Activated CD4-positive, alpha-beta memory T cell treated with anti-CD3 and anti-CD28 coated beads for 36 hours (primary cell): ENCODE measurements at places on chromosomes 1 and 21. TPM values are rescaled to one million over a fixed set of nuclear protein-coding genes. Genes with fewer than 3 reads are reported as not detected.

GRCh38 chr1:88979054-88979748 lies 13.2 kb downstream of the KYAT3 start:
- no peak for DNase-seq

DNA sequence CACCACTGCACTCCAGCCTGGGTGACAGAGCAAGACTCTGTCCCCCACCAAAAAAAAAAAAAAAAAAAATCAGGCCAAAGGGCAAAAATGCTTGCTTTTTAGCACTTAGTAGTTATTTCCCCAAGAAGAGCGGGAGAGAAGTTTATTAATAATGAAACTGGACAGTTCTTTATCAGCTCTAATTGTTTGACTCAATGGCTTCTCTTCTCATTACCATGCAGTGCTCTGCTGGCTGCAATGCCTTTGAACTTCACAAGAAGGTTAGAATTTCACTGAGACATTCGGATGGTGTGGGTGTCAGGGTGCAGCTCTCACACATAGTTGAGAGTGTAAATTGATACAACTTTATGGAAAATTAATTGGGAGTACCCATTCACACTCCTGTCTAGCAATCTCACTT lies 63.7 kb downstream of the EDARADD start:
- DNase-seq: peak; percentile 18

DNA sequence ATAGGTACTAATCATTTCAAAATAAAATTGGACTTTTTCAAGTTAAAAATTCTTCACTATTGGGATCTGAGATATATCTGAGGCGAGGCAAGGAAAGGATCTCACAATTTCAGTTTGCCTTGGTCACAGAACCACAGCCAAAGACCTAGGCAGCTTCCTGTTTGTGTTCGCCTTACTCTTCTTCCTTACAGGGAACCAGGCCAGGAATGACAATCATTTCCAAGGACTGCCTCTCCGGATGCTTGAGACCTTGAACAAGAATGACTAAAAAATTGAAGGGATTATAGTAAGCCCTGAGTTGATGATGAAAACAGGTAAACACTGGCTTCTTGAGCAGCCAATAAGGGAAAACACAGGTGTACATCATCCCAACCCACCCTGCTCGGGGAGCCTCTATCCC lies 35.2 kb upstream of the SERBP1 start:
- no peak for DNase-seq

GRCh38 chr1:15386164-15386749 lies 23.4 kb upstream of the EFHD2 start:
- peak; percentile 13 for DNase-seq

- DNase-seq: peak; percentile 68
These were observed 834 bp upstream of the ELF3 start for GRCh38 chr1:202009326-202010179.

DNA sequence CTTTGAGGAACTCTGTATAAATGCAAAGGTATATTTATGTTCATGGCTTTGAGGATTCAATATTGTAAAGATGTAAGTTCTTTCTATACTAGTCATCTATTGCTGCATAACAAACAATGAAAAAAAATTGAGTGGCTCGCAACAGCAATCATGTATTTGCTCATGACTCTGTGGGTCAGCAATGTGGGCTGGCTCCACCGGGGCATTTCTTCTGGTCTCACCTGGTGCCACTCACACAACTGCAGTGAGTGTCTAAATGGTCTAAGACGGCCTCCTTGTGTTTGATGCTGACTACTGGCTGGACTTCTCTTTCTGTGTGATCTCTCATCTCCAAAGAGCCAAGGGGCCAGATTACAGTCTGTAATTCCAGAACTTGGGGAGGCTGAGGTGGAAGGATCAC lies 45.1 kb upstream of the EXO1 start:
- DNase-seq: no peak

GRCh38 chr1:15296585-15297321 lies 49.7 kb downstream of the FHAD1 start:
- DNase-seq: no peak

Gene ST6GALNAC3
- total RNA-seq: 0.26 TPM

Gene ICOSLG
- total RNA-seq: 2.5 TPM

Gene CRNN
- total RNA-seq: not detected

Gene ATAD3C
- total RNA-seq: 1.7 TPM
